ENCODE measurements at places on chromosomes 13 and 19.

GRCh38 chr13:48853728-48854102 is 122.0 kb upstream of the FNDC3A start:
- DNase-seq, result no peak

GRCh38 chr13:48000559-48001113 is 437 bp downstream of the SUCLA2 start:
- no peak for DNase-seq

- DNase-seq, result no peak
Measured at GRCh38 chr19:30566681-30567420, 194.7 kb downstream of the ZNF536 start.

- no peak for DNase-seq
Measured at GRCh38 chr13:80140685-80141084, 200.2 kb downstream of the SPRY2 start.

GRCh38 chr19:58559275-58560006 is 1.0 kb upstream of the UBE2M start:
- peak; percentile 56 for DNase-seq

DNA sequence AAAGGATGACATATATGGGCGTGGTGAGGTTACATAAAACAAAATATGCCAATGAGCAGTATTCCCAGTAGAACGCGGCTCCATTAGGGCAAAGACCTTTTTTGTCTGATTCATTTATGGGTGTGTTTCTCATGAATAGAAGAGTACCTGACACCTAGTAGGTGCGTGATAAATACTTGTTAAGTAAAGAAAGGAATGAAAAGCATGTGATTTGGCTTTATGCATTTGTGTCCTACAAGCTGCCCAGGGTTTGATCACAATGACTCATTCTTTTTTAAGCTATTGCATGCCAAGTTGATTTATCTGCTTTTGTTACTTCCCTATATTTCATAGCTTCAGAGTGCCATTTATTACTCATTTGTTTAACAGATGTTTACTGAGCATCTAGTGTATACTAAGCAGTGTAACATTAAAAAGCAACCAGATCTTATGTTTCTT is 19.1 kb upstream of the KCTD4 start:
- DNase-seq, result no peak

Data from activated CD8-positive, alpha-beta memory T cell treated with anti-CD3 and anti-CD28 coated beads, Interleukin-2, amount 50 U/mL, for 4 hours (primary cell).